Stimulated activated CD4-positive, alpha-beta T cell treated with anti-CD3 and anti-CD28 coated beads, Interleukin-2, amount 100 ng/mL, for 48 hours (primary cell): ENCODE measurements at places on chromosomes 11 and 22.

- DNase-seq = no peak
Measured at GRCh38 chr22:38853196-38853651, 9.4 kb upstream of the NPTXR start.

DNA sequence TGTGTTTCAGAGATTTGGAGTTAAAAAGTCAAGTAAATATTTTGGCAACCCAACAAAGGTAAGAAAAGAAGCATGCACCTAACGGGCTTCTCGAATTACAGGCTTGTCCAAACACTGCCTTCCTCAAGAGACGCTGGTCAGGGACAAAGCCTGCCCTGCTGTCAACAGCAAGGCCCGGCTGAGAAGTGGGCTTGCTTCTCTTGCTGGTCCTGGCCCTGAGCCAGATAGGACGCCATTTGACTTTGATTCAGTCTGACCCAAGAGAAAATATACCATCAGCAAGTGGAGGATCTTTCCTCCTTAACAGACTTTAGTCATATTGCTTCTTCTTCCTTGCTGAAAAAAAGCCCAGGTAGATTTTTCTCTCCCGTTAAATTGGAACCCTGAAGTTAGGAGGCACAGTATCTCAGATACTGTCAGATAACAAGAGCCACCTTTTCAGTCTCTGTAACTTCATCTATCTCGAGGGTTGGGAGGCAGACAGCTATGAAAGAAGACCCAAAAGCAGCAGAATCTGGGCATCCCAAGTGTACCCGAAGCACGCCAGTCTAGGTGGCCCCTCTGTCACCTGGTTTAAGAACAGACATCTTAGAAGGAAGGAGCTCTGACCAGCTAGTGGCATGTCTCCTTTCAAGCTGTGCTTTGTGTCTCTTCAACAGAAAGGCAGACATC lies 57.5 kb downstream of the C22orf31 start:
- no peak for DNase-seq

GRCh38 chr11:91835051-91835560 lies 389.5 kb upstream of the FAT3 start:
- no peak for DNase-seq

DNA sequence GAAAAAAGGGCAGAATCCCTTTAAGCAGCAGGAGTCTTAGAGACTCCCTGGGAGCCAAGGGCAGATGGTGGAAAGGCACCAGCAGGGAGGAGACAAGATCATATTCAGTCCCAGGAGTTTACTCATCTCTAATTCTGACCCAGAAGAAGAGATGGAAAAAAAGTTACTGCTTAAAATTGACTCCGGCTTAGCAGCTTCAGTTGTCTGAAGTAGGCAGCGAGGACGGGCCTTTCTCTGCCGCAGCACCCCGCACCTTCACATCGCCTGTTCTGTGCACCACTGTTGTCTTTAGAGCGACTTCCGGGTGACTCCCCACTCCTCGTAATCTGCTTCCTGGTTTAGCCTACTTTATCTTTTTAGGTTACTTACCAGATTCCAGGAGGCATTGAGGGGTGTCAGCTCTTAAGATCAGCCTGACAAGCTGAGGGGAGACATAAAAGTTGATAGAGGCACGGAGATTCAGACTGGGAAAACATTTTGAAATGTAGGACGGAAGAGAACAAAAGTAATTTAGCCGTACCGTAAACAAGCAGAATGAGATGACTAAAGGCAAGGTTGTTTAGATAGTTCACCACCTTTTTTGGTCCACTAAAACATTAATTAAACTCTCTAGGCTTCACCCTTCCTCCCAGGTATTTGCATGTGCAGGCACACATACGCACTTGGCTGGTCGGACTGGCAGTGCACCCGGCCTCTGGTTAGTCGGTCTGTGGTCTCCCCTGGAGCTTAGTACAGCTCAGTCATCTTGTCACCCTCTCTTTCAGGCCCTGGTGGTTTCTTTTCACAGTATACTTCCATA lies 74.3 kb downstream of the CECR2 start:
- DNase-seq = no peak

DNA sequence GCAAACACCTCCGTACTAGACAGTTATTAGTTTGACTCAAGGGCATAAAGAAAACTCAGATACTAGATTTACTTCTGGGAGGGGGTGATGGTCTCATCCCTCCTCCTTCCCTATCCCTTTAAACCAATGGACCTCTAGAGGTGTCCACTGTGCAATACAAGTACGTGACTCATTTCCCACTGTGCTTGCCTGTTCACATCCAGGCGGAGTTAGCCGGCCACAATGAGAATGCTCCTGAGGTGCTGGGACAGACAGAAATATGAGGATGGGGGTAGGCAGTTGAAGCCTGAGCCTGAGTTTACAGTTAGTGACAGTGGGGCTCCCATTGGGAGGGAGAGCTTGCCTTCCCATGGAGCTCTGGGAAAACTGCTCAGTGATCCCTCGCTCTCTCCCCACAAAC lies 8.4 kb upstream of the PMM1 start:
- no peak for DNase-seq

DNA sequence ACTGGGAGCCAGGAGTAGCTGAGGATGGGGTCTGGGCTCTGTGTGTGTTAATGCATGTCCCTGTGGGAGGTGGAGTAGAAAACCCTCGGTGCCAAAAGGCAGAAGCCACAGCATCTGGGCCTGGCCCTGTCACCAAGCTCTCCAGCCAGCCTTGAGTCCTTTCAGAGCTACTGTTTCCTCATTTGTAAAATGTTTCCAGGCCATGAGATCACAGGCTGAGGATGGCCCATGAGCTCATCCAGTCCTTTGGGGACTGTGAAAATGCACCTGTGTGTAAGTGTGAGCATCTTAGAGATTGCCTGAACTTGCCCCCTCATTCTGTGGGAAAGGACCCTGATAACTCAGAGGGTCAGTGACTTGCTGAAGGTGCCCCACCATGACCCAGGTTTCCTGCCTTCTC lies 9.1 kb downstream of the ANKK1 start:
- no peak for DNase-seq

DNA sequence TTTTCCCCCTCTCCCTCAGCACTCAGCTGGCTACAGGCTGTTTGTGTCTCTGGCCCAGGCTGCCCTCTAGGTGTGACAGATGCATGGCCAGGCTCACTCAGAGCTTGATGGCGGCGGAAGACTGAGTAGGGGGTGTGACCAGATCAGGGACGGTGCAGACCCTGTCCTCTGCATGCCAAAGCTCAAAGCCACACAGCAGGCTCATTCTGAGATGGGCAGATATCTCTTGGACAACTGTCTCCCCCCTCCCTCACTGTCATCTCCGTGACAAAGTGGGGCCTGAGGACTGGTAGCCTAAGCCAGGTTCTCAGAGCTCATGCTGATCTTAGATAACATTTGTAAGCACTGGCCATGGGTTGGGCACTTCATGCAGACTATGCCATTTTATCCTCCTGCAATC lies 231.3 kb downstream of the DSCAML1 start:
- DNase-seq = no peak

DNA sequence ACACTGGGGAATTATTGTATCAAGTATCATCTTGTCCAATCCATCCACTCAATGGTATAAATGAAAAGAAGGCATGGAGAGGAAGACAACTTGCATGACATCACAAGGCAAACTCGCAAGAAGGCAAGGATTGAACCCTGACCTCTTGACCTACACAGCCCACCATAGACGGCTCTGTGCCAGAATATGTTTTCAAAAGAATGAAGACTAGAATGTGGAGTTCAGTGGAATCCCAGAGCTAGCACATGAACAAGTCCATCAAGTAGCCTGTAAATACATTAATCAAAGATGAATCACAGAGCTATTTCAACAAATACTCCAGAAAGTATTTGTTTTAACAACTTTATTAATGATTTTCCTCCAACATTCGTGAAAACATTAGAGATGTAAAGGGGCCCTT lies 189.7 kb downstream of the GUCY1A2 start:
- DNase-seq = no peak

- DNase-seq = no peak
Measured at GRCh38 chr11:2272228-2272945, 2.0 kb upstream of the ASCL2 start.

GRCh38 chr11:27857588-27857987 lies 157.3 kb upstream of the BDNF start:
- DNase-seq = no peak

- DNase-seq = no peak
Measured at GRCh38 chr11:45365961-45366618, 79.9 kb upstream of the SYT13 start.

DNA sequence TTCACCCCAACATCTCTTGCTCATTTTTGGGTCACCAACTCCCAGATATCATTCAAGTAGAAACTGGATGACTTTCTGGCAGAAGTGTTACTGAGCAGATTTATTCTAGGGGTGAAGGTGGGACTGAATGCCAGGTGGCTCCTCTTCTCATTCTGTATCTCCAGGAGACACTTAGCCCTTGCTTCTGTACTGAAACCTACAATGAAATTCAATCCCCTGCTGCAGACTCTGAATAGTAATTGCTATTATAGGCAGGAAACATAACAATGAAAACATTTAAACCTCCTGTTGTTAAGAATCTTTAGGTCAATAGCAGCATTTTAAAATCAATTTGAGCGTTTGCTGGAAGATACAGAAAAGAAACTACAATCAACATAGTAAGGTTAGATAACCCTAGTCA lies 879.4 kb upstream of the TENM4 start:
- no peak for DNase-seq

GRCh38 chr22:28773461-28773867 lies 969 bp downstream of the CCDC117 start:
- DNase-seq = no peak

DNA sequence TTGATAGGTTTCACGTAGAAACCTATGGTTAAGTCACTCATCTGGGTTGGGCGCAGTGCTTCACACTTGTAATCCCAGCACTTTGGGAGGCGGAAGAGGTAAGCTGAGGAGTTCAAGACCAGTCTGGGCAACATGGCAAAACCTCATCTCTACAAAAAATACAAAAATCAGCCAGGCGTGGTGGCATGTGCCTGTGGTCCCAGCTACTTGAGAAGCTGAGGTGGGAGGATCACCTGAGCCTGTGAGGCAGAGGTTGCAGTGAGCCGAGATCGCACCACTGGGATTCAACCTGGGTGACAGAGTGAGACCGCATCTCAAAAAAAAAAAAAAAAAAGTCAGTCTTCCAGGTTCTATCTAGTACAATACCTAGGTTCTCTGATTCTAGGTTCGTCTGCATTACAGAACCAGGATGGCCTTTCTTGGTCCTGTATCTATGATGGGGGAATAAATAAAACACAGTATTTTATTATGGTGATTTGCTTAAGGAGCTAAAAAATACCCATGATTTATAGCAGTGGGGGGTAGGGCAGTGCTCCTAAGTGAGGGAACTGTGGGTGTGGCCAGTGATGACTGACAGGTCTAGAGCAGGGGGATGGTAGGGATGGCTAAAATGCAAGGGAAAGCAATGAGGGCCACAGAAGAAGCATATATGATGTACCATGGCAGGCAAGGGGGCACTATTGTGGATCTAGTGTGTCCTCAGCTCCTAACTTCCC lies 65.5 kb upstream of the NUP160 start:
- no peak for DNase-seq

GRCh38 chr11:64517992-64518391 lies 73.0 kb upstream of the SLC22A12 start:
- DNase-seq = no peak

GRCh38 chr11:47499161-47499560 lies 50.2 kb upstream of the RAPSN start:
- no peak for DNase-seq

- no peak for DNase-seq
Measured at GRCh38 chr22:38292694-38293093, 19.9 kb upstream of the TMEM184B start.

DNA sequence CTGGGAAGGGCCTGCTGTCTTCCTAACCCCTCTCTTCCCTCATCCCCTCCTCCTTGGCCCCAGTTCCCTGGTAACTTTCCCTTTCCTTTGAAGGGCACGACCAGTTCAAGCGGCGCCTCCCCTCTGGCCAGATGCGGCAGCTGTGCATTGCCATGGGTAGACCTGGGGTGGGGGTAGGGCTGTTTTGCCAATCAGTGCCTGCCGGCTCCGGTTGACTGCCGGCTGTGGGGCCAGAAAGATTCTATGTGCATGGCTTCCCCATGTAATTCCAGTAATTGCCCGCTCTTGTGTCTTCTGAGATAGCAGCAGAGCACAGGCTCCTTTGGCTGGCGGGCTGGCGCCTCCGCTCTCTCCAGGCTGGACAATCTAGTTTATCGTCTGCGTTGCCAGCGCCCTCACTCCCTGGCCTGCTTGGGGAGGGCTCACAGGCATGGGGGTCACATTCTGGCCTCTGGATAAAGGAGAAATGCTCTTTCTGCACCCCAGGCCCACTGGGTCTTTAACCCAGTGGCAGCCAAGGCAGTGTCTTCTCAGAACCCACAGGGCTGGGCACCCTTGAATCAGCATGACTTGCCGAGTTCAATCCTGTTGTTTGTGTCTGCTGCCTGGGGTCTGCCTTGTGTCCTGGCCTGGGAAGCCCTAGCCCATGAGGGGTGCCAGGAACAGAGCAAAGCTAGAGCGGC lies 9.4 kb downstream of the SIDT2 start:
- DNase-seq = no peak

DNA sequence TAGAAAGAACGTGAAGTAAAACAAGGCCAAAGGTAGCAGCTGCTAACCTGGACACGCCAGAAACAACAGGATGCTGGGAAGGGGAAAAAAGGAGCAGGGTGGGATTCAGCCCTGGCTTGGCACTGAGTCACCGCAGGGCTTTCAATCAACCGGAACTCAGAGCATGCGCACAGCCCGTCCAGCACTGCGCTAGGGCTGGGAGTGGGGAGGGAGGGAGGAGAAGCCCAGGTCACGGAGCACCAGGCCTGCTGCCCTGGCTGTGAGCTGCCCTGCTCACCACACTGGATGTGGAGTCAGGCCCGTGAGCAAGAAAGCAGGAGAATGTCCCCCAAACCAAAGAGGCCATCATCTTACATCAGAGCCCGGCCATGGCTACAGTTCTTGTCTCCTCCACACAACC lies 51.5 kb downstream of the APOL1 start:
- DNase-seq = no peak

DNA sequence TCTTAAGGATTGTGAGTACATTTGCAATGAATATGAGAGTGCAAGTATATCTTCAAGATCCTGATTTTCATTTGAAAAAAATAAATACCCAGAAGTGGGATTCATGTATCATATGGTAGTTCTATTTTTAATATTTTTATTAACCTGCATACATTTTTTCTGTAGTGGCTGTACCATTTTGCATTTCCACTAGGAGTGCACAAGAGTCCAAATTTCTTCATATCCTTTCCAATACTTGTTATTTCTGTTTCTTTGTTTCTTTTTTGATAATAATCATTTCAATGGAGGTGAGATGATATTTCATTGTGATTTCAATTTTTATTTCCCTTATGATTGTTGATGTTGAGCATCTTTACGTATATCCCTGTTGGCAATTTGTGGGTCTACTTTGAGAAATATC lies 759.8 kb upstream of the CNTN5 start:
- no peak for DNase-seq

DNA sequence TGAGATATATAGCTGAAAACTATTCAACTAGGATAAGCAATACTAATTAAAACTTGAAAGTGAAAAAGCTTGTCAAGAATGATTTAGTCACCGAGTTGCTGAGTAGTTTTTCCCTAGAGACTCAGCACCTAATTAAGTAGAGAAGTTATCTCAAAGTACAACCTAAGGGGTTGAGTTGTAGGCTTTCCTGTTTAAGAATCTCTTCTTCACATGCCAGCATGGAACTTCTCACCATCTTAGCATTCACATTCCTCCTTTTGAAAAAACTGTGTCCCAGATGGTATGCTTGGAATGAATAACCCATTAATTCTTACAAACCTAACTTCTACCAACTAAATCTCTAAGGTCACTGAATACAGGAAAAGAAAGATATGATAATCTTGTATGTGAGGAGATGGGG lies 303.3 kb upstream of the ZC3H12C start:
- no peak for DNase-seq

GRCh38 chr11:104369761-104370160 lies 205.8 kb upstream of the PDGFD start:
- DNase-seq = no peak

- peak; percentile 52 for DNase-seq
Measured at GRCh38 chr22:50190941-50191741, 5.4 kb downstream of the TRABD start.
